BE2C (cell line): ENCODE measurements at places on chromosomes 6 and 20.

GRCh38 chr6:29619578-29620160 lies 13.3 kb downstream of the GABBR1 start:
- no peak for DNase-seq

DNA sequence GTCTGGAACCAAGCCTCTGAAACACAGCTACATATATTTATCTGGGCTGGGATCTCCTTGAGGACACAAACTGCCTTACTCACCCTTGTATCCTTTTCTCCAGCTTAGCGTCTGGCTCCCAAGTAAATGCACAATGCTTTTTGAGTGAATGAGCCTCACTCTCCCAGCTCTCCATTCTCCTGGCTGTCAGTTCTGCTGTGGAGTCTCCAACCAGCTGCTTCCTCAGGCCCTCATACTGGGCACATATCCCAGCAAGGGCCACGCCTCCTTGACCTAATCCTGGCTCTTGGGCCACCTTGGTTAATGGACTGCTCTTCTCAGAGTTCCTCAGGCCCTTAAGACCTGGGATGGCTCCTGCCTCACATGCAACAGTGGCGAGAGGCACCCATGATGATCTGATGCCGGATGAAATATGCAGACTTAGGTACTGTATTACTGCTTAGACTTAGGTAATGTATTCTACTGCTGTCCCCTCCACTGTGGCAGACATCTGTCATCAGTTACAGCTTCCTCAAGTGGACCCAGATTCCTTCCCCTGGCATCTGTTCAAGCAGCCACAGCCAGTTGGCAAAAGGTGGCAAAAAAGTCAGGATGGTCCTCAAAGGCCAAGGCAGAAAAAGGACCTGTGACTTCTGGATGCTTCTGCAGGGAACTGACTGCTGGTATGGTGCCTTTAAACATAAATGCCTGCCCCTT lies 16.5 kb downstream of the SNHG17 start:
- DNase-seq = no peak

GRCh38 chr20:815914-816606 lies 17.5 kb upstream of the FAM110A start:
- DNase-seq = peak; percentile 43

- no peak for DNase-seq
Measured at GRCh38 chr6:24981386-24981760, 45.6 kb upstream of the RIPOR2 start.
